HFFc6 (cell line): ENCODE measurements at places on chromosomes 2 and 18. TPM values are rescaled to one million over a fixed set of nuclear protein-coding genes. Genes with fewer than 3 reads are reported as not detected.

CPO gene
- not detected in 2 replicates for total RNA-seq

GPBAR1 gene
- 0.12 to 0.15 TPM in 2 of 3 replicates, not detected in the other for total RNA-seq

SPRED2 gene
- 30.0 to 36.1 TPM (median 34.1 TPM) in 3 replicates for total RNA-seq

TACR1 gene
- 0.05 TPM in 1 of 3 replicates, not detected in the others for total RNA-seq

PRKAG3 gene
- not detected in 3 replicates for total RNA-seq

SLC5A7 gene
- total RNA-seq = not detected in 3 replicates

RAB6C gene
- not detected in 3 replicates for total RNA-seq

IL1B gene
- total RNA-seq = 1.7 to 6.0 TPM (median 1.8 TPM) in 3 replicates

DSG3 gene
- not detected in 3 replicates for total RNA-seq

GPD2 gene
- total RNA-seq = 47.8 to 69.8 TPM (median 52.5 TPM) in 3 replicates

TUBB8B gene
- not detected in 2 replicates for total RNA-seq

DNA sequence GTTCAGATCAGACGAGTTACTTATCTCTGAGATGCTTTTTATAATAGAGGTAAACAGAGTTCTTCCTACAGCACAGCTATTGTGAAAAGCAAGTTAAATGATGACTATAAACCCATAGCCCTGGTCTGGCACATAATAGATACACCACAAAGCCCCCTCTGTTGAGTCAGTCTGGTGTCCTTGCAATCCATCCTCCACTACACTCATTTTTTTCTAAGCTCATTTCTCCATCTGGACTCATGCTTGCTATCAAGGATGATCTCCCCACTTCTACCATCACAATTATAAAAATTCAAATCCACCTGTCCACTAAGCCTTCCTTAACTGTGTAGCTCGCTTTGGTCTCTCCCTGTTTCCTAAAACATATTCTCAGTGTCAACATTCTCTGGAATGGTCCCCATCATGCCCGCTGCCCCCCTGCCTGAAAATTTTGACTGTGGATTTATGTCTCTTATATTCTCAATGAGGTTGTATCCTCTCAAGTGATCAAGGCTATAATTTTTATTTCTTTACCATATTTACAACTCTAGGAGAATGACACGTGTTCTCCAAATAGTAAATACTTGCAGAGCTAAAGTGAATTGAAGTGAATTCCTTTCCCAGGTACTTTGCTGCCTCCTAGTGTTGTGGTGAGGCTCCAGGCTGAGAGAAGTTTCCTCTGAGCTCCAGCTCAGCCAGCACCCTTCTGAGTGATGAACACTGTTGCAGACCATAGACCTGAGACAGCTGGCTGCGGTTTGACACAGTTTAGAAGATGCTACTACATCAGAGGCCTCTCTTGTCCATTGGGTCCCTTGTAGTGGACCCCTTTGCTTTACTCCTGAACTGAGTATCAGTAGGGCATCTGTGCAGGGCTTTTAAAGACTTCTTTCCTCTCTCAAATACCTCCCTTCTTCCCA lies 108.7 kb downstream of the DPP10 start:
- DNase-seq = peak; percentile 48

DNA sequence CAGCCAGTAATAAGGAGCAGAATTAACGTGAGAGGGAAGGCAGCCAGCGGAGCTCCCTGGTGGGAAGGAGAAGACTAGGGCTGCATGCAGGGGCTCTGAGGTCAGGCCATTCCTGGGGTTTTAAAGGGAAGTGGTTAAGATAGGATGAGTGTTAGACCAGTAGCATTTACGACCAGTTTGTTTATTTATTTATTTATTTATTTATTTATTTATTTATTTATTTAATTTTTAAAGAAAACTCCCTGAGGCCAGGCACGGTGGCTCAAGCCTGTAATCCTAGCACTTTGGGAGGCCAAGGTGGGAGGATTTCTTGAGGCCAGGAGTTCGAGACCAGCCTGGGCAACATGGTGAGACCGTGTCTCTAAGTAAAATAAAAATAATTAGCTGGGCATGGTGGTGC lies 152.8 kb downstream of the FHOD3 start:
- no peak for DNase-seq

- DNase-seq = no peak
These were observed 647.8 kb upstream of the SLC39A10 start for GRCh38 chr2:195009202-195009601.

GRCh38 chr2:109226128-109226527 lies 97.1 kb downstream of the SH3RF3 start:
- DNase-seq = no peak

- peak; percentile 49 for DNase-seq
These were observed 5.6 kb upstream of the CPLX4 start for GRCh38 chr18:59323931-59324622.

GRCh38 chr18:38654946-38655345 lies 1089.3 kb upstream of the CELF4 start:
- no peak for DNase-seq

GRCh38 chr2:182179176-182179575 lies 193.5 kb downstream of the PPP1R1C start:
- no peak for DNase-seq

DNA sequence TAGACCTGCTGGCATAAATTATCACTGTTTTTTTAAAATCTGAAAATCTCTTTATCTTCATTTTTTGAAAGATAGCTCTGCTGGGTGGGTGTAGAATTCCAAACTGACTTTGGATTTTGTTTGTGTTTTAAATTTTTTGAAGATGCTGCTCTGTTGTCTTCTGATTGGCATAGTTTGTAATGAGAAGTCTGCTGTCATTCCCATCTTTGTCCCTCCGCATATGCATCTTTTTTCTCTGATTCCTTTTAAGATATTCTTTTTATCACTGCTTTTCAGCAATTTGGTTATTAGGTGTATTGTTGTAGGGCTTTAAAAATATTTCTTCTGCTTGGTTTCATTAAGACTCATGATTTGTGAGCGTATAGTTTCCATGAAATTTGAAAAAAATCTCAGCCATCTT lies 7.2 kb downstream of the SNED1 start:
- no peak for DNase-seq

- DNase-seq = no peak
These were observed 319.4 kb upstream of the SLC39A10 start for GRCh38 chr2:195337597-195337996.

GRCh38 chr2:9538000-9538507 lies 17.6 kb downstream of the ADAM17 start:
- DNase-seq = peak; percentile 82

DNA sequence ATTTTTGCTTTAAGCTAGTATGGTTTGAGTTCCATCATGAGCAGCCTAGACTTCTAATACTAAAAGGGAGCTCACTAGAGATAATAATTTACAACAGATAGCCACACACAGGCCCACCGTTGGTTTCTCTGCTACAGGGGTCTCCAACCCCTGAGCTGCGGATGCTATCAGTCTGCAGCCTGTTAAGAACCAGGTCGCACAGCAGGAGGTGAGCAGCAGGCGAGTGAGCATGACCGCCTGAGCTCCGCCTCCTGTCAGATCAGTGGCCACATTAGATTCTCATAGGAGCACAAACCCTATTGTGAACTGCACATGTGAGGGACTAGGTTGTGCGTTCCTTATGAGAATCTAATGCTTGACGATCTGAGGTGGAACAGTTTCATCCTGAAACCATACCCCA lies 150.6 kb downstream of the HRH4 start:
- no peak for DNase-seq

DNA sequence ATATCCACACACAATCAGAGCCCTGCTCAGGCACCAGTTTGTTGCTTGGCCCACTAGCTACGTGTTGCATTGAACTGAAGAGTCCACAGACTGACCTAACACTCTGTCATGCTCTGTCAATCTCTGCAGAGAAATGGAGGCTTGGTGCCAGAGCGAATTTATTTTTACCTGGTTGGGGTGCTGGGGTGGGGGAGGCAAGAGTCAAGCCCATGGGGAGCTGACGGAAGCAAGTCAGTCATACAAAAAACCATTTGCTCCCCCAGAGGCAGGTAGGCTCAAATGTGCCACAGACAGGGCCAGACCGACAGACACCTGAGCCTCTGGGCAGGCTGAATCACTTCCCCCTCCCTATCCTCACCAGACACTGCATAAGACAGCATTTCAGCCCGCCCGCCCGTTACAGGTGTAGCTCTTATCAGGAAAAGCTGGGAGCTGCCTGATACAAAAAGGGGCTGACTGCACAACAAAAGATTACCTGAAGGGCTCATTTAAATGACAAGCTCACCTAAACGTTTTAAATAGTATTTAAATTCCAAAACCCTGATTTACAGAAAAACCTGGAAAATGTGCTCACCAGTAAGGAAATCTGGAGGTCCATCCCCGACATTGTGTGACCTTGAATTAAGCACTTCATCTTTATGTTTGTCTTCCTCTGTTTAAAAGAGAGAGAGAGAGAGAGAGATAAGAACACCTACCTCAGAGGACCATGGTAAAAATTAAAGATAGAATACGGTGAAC lies 2.1 kb upstream of the PCBP1 start:
- DNase-seq = no peak

DNA sequence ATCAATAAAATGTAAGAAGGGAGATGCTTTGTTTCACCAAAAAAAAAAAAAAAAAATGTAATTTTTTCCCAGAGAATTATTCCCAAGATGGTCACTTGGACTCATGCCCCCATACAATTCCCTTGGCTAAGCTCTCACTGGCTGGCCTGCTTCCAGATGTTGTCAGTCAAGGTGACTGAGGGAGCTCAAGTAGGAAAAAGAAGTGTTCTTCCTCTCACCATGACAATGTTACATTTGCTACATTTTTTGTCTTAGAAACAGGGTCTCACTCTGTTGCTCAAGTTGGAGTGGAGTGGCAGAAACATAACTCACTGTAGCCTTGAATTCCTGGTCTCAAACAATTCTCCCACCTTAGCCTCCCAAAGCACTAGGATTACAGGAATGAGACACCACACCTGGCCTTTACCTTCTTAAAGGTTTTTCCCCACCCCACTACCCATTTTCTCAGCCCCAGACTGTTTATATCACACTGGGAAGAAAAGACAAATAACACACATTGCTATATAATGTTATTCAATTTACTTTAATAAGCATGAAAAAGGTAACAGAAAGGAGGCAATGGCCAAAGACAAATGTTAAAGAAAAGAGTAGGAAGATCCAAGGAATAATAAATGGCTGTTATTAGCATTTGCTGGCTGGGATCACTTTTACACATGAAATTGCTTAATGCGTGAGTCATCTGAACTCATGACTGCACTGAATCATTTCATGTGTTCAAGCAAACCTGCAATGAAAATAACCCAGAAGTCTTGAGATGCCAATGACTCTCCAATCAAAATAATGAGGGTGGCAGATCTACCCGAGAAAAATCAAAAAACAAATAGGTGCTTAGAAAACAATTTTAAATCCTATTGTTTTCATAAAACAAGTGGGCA lies 45.2 kb downstream of the ACVR1 start:
- DNase-seq = peak; percentile 91

DNA sequence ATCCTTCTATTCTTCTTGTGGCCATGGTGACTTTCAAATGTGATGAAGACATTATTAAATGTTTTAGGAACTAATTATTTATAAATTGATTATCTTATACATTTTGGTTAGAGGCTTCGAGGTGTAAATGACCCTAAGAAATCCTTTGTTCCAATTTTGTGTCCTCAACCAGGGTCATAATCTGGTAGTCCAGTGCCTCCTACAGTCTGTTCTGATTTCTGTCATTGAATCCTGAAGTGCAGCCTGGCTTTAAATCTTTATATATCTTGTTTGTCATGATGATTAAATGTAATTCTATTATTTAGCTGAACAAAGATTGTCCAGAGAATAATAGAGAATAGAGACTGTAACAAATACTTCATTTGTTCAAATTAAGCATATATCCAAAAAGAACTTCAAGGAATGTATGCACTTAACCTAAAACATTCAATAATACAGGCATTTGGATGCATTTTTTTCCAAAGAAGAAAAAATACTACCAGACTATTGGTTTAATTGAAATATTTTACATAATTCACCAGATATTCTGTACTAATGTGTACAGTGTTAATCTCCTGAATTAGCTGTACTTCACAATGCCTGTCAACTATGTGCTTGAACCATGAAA lies 89.8 kb downstream of the PRPF40A start:
- peak; percentile 40 for DNase-seq

- DNase-seq = no peak
These were observed 14.6 kb upstream of the KLHL23 start for GRCh38 chr2:169718930-169719504.

DNA sequence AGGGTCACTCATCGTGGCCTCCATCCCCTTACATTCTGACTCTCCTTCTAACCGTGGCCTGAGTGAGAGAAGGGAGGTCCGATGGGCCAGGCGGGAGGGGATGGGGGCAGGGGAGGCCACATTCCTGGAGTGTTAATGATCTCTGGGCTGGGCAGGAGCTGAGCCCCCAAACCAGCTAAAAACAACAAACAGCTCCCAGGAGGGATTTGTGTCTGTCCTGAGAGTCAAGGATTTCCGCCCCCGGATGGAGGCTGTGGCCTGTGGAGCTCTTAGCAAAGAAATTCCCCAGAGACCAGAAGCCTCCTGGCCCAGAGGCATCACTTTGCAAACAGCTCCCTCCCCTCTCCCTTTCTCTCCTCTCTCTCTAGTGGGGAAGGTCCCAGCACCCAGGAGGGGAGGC lies 23.5 kb downstream of the EMX1 start:
- DNase-seq = no peak
